ENCODE measurements at places on chromosomes 3 and 15.

- DNase-seq: no peak
Observed at GRCh38 chr3:66411474-66411873, 89.3 kb downstream of the LRIG1 start.

GRCh38 chr3:47641739-47642138 is 63.1 kb upstream of the CSPG5 start:
- DNase-seq: no peak

DNA sequence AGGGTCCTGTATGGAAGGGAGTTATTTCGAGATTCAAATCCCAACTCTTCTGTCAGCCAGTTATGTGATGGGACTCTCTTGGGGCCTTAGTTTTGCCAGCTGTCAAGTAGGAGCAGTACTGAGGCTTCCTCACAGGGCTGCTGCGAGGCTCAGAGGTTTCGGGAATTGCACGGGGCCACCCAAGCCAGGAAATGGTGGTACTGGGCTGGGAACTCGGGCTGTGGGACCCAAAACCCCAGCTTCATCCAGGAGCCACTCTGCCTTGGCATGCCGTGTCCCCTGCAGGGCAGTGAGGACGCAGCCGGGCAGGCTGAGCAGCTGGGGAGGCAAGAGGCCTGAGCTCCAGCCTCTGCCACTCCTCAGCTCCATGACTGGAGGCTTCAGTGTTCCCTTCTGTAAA is 118.6 kb downstream of the ETFA start:
- DNase-seq: no peak

DNA sequence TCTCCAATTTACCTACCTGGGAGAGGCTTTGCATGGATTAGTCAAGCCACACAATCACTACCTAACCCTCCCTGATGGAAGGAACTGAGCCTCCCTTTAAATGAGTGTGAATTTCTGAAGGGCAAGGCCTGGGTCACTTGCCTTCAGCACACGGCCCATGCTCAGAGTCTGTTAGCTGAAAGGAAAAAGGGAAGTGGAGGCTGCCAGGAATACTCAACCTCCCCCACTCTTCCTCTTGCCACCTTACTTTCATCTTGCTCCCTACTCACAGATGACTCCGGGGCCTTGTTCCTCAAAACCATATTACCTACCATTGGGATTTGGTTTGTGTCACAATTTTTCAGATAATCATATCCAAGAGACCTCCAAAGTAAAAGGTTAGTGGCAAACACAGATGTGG is 220.0 kb downstream of the ABHD5 start:
- DNase-seq: no peak

DNA sequence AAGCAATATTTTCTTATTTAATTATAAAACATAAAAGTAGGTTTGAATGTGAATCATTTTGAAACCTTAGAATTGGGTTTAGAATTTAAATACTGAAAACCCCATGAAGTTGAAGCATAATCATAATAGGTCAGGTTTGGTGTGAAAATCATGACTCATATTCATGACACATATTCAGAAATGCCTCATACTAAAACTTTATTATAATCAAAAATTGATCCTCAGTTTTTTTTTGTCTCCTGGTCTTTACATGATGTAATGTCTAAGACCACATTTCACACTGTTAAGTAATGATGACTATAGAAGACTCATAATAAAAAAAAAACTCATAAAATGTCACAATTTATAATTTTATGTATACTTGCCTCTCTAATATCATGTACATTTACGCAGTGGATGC is 190.4 kb downstream of the FOXP1 start:
- DNase-seq: no peak

DNA sequence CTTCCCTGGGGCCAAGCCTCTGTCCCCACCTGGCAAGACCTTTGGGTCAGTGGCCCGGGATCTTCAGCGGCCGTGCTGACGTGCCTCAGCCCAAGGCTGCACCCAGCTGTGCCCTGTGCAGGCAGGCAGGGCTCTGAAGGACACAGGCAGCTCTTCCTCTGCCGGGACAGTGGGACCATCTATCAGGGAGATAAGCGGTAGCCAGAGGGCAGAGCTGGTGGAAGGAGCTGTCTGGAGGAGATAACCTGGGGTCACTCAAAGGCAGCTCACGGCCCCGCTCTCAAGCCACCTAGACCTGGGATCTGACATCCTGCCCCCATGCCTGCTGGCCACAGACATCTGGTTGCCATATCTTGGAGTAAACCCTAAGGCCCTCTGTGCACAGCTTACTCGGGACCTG is 27.3 kb downstream of the DUSP7 start:
- DNase-seq: no peak

DNA sequence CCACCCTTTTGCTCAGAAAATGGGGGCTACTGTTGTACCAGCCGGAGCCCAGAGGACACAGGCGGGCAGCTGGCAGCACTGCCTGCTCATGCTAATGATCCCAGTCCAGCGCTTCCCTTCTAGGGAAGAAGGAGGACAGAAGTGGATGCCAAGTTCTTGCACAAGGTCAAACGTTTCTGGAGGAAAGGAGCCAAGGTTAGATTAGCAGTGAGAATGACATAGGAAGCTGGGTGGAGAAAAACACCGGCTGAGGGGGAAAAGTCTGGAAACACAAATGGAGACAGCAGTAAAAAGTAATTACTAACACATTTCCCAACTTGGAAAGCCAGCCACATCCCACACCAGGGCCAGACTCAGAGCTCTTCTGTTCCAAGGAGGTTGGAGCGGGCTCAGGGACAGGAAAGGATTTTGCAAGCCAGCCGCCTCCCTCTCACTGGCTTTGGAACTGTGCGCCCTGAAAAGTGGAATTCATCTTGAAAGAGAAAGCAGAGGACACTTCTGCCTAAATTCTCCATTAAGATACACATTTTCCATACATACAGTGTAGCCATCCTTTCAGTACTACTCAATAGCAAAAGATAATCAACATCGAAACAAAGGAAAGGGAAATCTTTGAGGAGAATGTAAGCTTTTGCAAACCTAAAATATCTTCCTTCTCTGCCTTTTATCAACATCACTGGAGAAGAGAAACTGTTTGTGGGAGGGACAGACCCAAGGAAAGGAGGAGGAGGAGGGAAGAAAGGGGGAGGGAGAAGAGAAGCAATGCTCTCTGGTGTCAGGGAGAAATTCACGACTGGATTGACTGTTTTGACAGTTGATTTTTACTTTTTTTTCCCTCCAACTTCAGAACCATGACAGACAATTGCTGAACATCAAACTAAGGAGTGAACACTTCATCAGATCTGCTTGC is 133.6 kb downstream of the CD47 start:
- DNase-seq: no peak
